ENCODE measurements at places on chromosomes 6 and 20.

GRCh38 chr20:11159728-11160127 is 485.9 kb upstream of the JAG1 start:
- no peak for DNase-seq

- no peak for DNase-seq
Measured at GRCh38 chr6:138520463-138520862, 21.2 kb upstream of the NHSL1 start.

DNA sequence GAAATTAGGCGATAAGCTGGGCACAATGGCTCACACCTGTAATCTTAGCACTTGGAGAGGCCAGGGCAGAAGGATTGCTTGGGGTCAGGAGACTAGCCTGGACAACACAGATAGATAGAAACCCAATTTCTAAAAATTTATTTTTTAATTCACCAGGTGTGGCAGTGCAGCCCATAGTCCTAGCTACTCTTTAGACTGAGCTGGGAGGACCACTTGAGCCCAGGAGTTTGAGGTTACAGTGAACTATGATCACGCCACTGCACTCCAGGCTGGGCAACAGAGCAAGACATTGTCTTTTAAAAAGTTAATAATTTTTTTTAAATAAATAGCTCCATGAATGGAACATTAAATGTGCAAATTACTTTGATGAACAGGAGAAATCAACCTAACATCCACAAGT is 8.2 kb downstream of the ZNF318 start:
- DNase-seq, result no peak

DNA sequence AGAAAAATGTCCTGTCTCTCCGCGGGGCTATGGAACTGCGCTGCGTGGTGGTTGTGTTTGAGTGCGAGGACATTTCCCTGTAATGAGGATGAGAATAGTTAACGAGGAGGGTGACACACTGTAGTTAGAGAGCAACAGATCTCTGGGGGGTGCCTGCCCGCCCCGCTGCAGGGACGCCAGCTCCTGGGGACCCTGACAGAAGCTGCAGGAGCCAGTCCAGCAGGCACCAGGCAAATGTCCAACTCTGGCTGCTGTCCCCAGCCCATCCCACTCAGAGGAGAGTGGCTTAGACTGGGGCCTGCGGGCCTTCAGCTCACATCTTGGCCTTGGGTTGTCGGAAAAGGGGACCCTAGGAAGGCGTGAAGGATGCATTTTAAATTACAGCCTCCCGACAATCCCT is 92.9 kb upstream of the FOXP4 start:
- no peak for DNase-seq

GRCh38 chr6:138656364-138657064 is 117.1 kb upstream of the CCDC28A start:
- no peak for DNase-seq

DNA sequence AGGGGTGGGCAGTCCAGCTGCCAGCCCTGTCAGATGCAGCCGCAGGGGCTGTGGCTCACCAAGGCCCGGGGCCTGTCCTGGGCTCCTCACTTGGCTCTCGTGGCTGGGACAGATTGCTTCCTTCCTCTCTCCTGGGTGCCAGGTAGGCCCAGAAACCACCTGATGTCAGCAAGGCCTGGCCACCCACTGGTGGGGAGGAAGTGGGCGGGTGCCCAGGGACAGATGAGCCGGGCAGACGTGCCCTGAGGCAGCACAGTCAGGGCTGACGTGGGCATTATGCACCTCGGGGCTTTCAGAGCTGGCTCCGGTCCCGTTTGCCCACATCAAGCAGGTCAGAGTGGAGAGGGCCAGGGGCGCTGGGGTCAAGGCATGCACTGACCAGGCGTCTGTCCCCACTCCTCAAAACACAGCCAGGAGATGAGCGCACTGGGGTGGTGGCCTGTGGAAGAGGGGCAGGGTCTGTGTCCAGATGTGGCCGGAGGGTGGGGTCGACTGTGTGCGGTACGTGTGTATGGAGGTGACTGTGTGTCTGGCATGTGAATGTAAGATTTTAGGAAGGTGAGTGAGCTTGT is 133.2 kb upstream of the PTPN1 start:
- DNase-seq, result no peak

DNA sequence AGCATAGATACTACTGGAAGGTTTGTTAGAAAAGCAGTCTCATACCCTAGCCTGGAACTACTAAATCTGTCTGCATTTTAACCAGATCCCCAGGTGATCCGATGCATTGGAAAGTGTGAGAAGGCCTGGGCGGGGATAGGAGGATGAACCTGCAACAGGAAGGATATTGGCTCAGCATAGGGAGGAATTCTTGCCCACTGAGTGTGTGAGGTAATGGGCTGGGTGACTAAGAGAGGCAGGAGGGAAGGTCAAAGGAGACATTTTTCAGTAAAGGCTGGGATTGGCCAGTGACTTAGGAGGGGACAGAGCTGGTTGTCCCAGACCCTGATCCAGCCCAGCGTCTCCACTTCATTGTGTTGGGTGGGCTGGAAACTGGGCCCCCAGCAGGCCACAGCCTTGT is 191.0 kb upstream of the LRFN2 start:
- DNase-seq, result no peak

GRCh38 chr6:126535138-126535537 is 195.2 kb downstream of the CENPW start:
- DNase-seq, result no peak

- peak; percentile 80 for DNase-seq
Measured at GRCh38 chr6:31114541-31114878, at the start of gene PSORS1C1. Gene PSORS1C1 (plus strand): TSS chr6:31114800. CDS start chr6:31129633, 14,833 bp downstream.

DNA sequence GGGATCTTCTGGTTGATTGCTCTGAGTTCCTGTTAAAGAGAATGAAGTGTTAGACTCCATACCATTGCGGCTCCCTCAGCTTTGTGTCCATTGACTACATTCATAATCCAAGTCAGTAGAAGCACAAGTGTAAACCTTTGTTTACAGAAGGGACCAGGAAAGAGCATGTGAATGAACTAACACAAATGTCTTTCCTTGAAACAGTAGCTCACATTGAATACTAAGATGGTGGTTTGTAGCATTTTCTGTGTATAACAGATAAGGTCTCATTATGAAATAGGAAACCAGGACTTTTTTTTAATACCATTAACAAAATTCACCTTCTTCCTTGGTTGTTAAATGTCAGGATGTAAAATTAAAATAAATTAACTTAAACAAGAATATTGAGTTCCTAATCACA is 8.4 kb downstream of the STXBP5 start:
- DNase-seq, result no peak

DNA sequence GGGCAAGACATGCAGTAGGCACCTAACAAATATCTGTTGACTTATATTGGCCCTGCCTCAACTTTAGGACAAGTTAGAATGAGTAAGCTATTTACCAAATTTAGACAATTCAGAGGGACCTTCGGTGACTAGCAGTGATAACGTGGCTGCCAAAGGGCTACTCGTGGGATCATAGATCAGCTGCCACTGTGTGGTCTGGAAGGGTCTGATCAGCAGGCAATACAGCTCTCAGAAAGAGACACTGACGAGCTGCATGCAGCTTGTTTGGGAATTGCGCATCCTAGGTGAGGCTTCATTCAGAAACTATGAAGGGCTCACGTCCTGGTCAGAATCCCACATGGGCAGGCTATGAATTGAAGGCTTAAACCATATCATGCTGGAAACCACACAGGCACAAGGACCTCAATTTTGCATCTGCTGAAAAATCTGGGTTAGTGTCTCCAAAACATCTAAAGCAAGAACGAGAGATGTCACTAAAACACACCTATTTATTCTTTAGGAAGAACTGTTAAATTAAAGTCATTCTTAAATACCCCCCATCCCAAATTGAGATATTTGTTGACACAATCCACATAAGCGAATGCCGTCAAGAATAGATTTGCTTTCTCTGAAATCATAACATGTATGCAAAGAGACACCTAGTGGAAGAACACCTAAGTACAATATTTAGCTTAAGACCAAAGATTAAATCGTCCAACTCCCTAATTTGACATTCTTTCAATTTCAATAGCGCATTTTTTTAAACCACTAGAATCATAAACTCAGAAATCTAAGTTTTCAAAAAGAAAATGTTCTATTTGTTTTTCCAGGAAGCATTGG is 79.6 kb downstream of the IPCEF1 start:
- DNase-seq, result no peak

All from endodermal cell (in vitro differentiated cells).